CD4-positive, alpha-beta T cell treated with Interleukin-2 at 100 ng/mL for 4 hours (primary cell): ENCODE measurements at places on chromosomes 3 and 15.

DNA sequence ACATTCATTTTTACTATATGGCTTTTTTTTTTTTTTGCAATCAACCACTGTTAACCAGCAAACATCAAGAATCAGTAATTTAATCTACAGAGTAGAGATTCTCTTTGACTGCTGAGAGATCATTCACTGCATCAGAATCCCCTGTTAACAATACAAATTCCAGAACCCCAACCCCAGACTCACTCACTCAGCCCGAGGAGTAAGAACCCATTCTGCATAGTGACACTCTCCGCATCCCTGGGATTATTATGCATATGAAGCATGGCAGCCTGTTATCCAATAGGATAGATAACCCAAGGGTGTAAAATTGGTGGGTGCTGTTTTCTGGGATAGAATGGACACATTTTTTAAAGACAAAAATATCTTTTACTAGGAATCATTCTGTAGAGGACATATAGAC lies 76.3 kb upstream of the CCDC39 start:
- DNase-seq, result no peak

GRCh38 chr15:36313021-36313420 lies 266.4 kb upstream of the CDIN1 start:
- DNase-seq, result no peak

DNA sequence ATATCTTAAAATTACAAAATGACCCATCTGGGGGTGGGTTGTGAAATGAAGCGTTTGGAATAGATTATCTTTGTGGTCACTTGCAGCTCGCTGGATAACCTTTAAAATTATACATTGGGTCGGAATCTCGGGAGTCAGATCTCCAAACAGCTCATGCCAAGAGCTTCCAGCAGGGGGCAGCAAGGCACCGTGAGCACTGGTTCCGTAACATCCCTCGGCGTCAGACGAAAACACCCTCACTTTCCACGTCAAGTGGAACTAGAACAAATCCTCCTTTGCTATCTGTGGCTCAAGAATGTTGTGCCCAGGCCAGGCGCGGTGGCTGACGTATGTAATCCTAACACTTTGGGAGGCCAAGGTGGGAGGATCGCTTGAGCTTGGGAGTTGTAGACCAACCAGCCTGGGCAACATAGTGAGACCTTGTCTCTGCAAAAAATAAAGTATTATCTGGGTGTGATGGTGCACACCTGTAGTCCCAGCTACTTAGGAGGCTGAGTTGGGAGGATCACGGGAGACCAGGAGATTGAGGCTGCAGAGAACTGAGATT lies 31.1 kb downstream of the UMPS start:
- peak; percentile 76 for DNase-seq

DNA sequence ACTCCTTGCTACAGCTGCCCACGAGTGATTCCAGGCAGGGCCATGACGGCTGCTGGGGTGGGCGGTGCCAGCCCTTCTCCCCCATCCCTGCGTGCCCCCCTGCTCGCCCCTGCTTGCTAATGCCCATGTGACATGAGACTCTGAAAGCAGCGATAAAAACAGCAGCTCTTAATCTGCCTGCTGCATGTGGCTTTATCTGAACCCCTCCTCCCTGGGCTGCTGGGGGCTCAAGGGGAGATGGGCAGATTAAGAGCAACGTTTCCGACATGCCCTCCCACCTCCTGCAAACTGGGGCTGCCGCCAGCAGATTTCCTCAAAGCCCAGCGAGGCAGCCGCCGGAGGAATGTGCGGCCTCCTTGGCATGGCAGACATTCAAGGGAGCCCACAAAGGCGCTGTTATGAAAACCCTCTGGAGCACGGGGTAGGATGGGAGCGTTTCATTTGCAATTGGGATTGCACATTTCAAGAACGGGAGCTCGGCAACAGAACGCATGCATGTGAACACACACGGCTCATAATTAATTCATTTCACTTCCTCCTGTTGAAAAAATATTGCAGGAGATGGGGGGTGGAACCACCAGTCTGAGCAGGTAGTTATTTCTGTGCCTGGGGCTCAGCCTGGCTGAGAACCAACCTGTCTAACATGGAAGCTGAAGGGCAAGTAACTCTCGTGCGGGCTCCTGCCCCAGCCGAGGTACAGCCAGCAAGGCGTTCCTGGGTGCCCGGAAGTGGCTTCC lies 504.2 kb upstream of the PROK2 start:
- DNase-seq, result no peak

DNA sequence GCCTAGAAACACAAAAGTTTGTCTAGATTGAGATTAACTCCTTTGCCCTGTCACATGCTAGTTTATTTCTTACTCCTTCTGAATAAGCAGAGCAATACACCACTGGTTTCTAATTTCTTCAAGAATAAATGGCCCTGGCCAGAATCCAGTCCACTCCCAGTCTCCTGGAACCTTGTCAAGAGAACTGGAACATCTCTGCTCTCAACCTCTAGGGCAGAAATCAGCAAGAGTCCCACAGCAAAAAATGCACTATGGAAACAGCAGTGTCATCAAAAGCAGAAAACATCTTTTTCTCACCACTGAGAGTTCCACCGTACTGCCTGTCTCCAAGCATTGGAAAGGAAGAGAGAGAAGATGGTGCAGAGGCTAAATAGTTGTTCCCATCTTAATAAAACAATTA lies 35.9 kb upstream of the PPP2R3A start:
- DNase-seq, result no peak

- no peak for DNase-seq
Measured at GRCh38 chr15:31203999-31204398, 102.5 kb upstream of the TRPM1 start.

GRCh38 chr15:52103217-52104207 lies 9.1 kb downstream of the BCL2L10 start:
- no peak for DNase-seq

- DNase-seq, result peak; percentile 44
Measured at GRCh38 chr3:190883973-190884832, 21.7 kb upstream of the GMNC start.

DNA sequence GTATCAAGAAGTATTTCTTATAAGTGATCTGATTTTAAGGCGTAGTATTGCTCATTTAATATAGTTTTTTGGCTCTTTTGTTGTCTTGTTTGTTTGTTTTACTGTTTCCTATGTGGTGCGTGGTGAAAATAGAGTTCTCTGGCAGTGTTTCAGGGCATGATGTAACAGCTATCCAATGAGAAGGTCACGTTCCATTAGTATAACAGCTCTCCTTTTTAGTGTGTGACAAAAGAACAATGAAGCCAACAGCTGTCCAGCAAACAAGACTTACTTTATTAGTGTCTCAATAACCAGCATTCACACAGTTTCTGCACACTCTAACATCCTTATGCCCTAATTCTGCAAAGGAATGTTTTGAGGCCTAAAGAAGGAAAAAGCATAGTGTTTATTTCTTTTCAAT lies 127.9 kb downstream of the SLC25A26 start:
- DNase-seq, result no peak

DNA sequence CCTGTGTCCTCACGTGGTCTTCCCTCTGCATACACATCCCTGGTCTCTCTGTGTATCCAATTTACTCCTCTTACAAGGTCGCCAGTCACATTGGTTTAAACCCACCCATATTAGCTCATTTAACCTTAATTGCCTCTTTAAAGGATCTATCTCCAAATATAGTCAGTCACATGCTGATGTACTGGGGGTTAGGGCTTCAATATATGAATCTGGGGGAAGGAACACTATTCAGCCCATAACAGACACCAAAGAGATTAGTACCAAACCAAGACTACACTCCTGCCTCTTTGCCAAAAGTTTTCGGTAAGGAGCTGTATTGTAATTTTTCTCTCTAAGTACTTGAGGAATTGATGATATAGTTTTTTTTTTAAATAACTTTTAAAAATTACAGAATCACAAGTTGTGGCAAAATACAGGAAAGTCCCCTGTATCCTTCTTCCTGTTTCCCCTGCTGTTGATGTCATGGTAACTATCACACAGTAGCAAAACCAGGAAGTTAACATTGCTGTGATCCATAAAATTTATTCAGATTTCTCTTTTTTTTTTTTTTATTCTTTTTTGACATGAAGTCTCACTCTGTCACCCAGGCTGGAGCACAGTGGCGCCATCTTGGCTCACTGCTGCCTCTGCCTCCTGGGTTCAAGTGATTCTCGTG lies 67.8 kb downstream of the SLCO3A1 start:
- peak; percentile 37 for DNase-seq

DNA sequence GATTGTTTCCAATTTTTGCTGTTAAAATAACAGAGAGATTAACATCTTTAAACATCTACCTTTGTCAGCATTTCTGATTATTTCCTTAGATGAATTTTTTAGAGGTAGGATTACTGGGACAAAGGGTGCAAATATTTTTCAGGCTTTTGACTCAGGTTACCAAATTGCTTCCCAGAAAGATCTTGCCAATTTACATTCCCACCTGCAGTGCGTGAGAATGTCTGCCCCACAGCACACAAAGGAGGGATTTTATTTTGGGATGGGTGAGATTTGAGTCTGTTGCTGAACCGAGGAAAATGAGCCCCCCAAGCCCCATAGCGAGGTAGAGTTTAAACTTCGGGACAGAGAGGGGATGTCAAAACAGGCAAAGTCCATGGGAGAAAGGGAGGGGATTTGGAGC lies 25.9 kb upstream of the RNU6-1 start:
- DNase-seq, result no peak

- peak; percentile 6 for DNase-seq
Measured at GRCh38 chr3:127754411-127755304, 67.7 kb downstream of the MGLL start.

GRCh38 chr15:78672285-78673014 lies 31.4 kb upstream of the CHRNB4 start:
- DNase-seq, result no peak

- no peak for DNase-seq
Measured at GRCh38 chr15:93482731-93483130, 393.7 kb upstream of the RGMA start.

DNA sequence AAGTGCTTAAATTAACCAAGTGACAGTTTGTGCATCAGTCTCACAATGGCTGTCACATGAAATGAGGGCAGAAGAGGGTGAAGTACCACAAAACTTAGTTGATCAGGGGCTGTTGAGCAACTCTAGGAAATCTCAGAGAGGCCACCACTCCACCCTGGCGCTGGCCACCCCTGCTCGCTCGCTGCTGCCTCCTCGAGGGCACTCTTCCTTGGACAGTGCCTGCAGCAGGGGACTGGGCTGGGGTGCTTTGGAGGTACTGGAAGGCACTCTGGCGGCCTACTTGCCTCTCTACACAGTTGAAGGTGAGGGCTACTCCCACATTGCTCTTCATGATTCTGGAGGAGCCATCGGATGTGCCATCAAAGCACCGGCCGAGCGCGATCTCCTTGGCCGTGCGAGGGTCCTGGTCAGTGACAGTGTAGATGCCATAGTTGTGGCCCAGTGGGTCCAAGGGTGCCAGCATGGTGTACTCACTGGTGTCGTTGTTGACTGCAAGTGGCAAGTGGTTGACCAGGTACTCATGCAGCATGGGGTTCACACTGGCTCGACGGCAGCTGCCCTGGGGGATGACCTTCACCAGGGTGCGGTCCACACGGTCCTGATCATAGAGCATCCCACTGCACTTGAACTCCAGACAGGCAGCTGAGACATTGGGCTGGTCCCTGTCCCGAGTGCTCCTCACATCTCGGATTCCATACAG lies 11.6 kb upstream of the CLPX start:
- no peak for DNase-seq

DNA sequence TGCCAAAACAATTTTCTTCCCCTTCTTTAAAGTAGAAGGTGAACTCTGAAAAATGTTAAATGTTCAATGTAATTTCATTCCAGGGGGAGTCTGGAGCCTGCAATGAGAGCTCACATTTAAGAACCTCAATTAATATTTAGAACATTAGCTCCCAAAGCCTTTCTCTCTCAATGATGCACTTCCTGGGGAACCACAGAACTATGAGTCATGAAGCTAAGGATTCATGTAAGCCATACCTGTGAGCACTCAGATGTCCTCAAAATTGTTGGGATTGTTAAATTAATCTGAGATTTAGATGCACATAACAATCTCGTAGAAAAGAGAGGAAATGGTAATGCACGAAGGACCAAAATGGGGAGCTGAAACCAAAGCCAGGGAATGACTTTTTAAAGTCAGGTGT lies 244.2 kb upstream of the LRIG1 start:
- DNase-seq, result no peak

- no peak for DNase-seq
Measured at GRCh38 chr3:164479978-164480377, 598.3 kb downstream of the SI start.

DNA sequence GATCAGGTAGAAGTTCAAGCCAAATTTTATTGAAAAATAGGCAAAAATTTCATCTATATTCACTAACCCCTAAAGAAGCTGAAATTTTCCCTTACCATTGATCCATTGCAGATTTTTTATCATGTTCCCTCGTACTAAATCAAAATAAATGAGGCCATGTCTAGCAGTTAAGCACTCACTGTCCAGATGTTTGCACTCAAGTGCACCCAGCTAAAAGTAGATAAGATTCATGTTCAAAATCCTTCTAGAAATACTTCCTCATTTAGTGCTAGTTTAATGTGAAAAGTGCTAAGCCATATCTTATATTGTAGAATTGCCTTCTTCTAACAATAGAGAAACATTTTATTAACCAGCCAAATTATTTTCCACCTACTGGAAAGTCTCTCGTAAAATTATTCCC lies 164.7 kb upstream of the UBE2E2 start:
- DNase-seq, result no peak

- DNase-seq, result no peak
Measured at GRCh38 chr3:181454451-181455027, 257.2 kb upstream of the SOX2 start.

DNA sequence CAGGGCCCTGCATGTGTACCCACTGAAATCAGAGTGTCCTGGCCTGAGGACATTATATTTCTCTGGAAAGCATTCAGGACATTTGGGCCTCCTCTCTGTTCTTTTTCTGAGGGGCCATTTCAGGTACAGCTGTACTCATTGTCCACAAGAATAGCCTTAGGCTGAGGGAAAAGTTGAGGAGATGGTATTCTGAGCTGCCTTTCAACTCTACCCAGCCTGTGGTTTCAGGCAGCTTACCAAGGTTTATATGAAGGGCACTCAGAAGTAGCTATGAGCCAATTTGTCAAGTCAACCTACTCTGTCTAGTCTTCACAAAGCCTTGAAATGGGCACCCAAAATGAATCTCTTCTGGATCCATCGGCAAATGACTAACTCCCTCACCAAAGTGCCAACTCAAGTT lies 9.4 kb downstream of the ATP13A4 start:
- no peak for DNase-seq

DNA sequence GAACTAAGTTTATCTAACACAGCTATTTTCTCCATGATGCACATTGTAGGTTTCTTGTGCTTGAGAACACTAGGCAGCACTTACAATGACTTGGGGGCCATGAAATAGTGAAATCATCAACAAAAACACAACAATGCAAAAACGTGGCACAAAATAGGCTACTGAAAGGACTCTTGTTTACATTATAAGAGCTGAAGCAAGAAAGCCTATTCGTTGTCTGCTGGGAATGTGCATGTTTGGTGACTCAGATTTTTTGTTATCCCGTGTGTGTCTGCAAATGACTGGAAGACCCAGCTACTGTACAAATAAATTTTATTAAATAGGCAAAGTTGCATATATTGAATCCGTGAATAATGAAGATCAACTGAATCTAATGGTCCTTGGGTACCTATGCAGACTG lies 85.0 kb downstream of the TCF12 start:
- no peak for DNase-seq

- DNase-seq, result no peak
Measured at GRCh38 chr3:39130026-39130425, 22.5 kb downstream of the TTC21A start.

- no peak for DNase-seq
Measured at GRCh38 chr15:72078887-72079286, 39.1 kb downstream of the MYO9A start.

GRCh38 chr3:70298385-70298784 lies 14.1 kb downstream of the MDFIC2 start:
- DNase-seq, result no peak

- DNase-seq, result no peak
Measured at GRCh38 chr3:188936597-188937107, 235.1 kb upstream of the TPRG1 start.

- no peak for DNase-seq
Measured at GRCh38 chr3:126928921-126929474, 53.9 kb upstream of the PLXNA1 start.
